ENCODE measurements at places on chromosomes 1 and 21.

DNA sequence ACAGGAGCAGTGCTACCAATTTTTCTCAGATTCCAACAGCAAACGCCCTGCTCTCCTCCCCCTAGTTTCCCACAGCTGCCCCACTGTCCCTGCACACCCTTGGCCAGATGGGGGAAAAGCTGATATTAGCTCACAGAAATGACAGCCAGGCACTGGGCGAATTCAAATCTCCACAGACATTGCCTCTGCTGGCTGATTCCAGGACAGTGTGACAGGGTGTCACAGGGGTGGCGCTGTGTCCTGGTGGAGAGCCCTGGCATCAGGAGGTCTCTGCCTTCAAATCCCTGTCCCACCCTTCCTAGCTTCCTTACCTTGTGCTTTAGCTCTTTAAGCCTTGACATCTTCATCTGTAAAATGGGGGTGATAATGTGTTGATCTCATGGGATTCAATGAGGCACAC lies 10.4 kb downstream of the OLIG1 start:
- DNase-seq = no peak

GRCh38 chr1:67001682-67002425 lies 52.1 kb downstream of the SLC35D1 start:
- no peak for DNase-seq

GRCh38 chr1:192952646-192953045 lies 106.5 kb downstream of the UCHL5 start:
- DNase-seq = no peak

DNA sequence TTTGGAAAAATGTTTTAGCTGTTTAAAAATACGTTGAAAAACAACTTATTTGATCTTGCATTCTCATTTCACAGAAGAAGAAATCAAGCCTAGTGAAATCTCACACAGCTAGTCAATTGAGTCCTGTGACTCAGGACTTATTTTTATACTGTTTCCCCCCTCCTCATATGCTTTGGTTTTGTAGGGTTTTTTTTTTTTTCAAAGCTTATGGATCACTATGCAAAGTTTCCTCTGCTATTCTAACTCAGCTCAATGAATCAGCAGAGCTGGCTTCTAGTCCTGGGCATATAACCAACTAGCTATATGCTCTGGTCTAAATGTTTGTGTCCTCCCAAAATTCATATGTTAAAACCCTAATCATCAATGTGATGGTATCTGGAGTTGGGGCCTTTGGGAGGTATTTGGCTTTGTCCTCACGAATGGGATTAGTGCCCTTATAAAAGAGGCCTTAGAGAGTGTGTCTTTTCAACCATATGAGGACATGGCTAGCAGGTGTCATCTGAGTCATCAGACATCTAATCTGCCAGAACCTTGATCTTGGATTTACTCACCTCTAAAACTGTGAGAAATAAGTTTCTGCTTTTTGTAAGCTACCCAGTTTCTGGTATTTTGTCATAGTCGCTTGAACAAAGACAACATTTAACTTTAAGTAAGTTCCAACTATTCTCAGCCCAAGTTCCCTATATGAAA lies 317.2 kb upstream of the C1orf87 start:
- DNase-seq = peak; percentile 37

- no peak for DNase-seq
These were observed 163.5 kb upstream of the LMO4 start for GRCh38 chr1:87165177-87165576.

DNA sequence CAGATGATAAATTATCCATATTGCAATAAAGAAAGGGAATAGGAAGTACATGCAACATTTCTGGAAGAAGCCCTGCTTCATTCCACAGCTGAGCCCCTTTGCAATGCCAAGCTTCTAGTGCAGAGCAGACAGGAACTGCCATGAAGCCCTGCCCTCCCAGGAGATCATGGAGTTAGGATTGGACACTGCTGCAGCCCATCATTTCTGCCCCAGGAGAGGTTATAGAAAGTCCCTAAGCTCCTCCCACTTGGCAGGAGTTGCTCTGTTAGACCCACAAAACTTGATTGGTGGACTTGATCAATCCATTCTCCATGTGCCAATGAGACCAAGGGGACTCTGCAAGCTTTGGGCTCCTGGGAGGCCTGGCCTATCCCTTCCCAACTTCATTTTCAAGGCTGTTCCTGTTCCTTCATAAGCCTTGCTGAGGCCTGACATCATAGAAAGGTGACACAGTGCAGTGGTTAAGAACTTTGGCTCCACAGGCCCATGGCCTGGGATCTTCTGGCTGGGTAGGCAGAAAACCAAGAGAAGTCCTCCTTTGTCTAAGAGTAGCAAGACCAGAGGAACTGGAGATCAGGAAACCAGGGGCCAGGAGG lies 1.3 kb upstream of the LAPTM5 start:
- no peak for DNase-seq

GRCh38 chr1:150406483-150406882 lies 42.5 kb downstream of the RPRD2 start:
- no peak for DNase-seq

DNA sequence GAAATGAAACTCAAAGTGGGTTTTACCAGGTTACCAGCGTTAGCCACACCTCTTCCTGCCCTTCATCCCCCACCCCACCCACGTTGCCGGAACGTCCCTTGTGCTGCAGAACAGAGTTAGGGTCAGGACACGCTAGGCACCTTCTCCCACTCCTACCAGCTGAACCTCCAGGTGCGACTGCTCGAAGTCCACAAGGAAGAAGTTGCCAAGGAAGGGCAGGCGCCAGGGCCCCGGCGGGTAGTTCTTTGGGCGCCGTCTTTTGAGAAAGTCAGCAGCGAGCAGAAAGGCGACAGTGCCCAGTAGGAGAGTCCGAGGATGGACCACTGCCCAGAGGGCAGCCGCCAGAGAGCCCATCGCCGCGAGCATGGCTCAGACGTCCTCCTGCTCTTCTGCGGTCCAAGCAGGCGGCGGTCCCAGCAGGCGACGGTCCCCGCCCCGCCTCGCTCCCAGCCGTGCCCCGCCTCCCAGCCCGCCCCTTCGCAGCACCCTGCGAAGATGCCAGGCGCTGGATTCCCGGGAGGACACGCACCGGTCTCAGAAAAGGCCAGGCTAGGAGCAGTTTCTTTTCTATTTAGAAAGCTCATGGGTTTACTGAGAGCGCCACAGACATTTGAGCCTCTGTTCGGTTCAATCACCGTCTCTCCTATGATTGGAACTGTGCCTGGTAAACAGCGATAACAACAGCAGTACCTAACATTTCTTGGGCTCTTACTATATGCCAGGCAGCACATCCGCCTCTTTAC lies at the start of gene CYP2J2:
Gene CYP2J2 (minus strand): TSS at position 393 of the 743 bp plus-strand sequence. CDS start 27 bp downstream, at position 366.
- peak; percentile 66 for DNase-seq

- peak; percentile 61 for DNase-seq
These were observed 102.7 kb downstream of the ZNF281 start for GRCh38 chr1:200306944-200307754.

- DNase-seq = no peak
These were observed 6.4 kb downstream of the TRIM11 start for GRCh38 chr1:228400237-228400651.

DNA sequence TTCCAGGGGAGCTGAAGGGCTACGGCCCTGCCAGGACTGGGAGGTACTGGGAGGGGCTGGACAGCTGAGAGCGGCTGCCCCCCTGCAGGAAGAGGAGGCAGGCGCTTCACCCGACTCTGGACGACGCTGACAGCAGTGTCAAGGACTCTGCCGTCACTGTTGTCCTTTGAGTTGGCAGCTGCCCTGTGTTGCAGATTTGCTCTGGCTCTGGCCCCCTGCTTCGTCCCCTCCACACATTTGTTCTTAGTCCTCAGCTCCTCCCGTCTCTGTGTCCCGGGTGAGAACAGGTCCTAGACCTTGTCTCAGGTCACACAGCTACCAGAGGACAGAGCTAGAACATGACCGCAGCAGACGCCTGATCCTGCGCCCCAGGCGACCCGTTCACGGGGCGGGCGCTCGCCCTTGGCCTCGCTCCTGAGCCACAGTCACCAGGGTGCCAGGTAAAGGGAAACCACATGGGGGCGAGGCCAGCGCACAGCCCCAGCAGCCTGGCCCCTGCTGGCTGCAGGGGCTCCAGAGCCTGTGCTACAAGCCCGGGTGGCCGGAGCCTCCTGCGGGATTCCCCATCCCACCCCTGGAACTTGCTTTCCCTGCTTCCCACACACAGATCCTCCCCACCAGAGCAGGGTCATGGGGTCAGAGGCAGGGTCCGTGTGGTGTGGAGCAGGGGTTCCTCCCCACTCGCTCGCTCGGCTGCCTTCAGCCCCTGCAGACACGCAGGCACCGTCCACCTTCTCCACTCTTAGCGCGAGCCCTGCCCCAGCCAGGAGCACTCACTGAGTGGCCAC lies 10.7 kb upstream of the NPHP4 start:
- no peak for DNase-seq

- DNase-seq = peak; percentile 82
These were observed 42.2 kb upstream of the LYST start for GRCh38 chr1:235908742-235909520.

GRCh38 chr1:46717654-46718053 lies 1.3 kb downstream of the EFCAB14 start:
- DNase-seq = no peak

DNA sequence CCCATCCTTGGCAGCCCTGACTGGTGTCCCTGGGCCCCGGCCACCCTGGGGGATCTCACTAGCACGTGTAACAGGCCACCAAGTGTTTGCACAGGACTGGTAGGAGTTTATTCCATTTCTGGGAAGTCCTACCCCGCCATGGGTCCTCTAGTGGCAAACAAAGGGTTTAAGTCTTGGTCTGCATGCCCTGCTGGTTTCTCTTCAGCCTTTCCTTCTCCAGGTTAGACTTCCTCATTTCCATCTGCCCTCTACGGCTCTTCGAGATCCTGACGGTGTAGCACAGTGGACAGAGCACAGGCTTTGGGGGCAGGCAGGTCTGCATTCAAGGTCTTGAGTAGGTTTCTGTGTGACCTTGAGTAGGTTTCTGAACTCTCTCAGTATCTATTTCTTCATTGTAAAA lies 2.8 kb downstream of the AGTRAP start:
- DNase-seq = no peak

DNA sequence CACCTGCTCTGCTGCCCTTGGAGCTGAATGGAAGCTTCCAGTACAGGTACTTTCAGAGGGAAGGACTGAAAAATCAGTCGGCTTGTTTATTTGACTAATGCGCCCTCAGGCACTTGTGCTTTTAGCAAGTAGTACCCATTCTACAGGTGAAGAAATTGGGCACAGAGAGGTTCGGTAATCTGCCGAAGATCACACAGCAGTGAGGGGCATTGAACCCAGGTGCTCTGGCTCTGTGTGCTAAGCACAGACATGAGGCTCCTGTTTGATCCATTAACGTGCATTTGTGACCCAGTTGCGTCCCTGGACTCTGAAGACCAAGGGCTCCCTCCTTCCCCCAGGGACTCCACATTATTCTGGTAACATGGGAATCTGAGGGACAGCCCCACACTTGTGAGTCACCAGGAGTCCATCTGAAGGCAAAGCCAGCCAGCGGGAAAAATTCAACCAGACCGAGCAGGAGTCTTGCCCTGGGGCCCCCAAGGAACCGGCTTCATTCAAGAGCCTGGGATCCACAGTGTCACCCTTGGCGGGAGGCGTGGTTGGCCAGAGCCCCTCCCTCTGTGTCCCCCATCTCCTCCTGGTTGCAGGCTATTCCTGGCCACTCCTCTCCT lies 192.4 kb upstream of the ARHGEF16 start:
- no peak for DNase-seq

DNA sequence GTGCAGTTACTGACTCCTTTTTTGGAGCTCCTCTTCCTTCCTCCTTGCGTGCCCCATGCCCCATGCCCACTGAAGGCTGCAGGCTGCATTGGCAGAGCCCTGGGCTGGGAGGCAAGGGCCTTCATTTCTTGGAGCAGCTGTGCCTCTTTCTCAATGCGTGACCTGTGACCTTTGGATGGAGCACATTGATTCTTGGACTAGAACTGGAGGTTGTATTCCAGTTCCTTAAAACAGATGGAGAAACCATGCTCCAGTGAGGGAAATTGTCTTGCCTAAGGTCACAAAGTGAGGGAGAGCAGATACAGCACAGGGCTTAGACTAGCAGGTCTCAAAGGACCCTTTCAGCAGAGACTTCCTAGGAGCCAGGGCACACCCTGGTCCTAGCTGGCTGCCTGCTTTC lies 9.0 kb downstream of the TMEM269 start:
- no peak for DNase-seq

- no peak for DNase-seq
These were observed 7.0 kb downstream of the TDRD5 start for GRCh38 chr1:179598631-179599030.

- DNase-seq = no peak
These were observed 1226.1 kb downstream of the NCAM2 start for GRCh38 chr21:22224261-22224660.

DNA sequence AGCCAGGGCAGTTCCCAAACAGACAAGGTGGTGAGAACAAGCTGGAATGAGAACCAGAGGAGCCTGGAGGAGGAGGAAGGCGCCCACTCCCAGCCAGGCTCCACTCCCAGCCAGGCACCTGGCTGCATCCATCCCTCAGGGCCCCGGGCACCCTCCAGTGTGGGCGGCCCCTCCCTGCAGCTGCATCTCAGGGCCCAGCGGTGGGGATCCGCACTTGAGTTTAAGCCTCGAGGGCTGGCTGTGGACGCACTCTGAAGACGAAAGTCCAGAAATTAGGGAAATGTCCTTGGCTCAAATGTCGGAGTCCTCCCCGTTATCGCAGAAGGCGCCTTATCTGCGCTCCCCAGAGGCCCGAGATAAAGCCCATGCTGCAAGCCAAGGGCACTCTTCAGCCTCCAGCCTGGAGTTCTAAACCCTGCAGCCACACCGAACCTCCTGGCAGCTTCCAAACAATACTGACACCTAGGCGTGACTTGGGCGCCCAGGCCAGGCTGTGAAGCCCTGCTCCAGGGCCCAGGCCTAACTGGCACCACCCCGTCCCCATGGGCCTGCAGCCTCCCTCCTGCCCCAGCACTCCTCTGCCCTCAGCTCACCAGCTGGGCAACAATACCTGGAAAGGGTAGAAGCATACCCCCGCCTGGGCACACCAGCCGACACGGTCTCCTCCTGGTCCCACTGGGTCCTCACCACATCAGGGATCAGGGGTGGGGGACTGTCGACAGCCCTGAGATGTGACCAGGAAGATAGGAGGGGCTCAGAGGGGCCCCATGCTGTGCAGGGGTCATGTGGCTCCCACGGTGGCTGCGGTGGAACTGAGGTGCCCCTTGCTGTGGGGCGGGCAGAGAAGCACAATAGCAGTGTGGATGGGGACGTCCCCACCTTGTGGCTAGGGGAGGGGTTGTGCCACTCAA lies 184.8 kb upstream of the VAMP3 start:
- DNase-seq = no peak

DNA sequence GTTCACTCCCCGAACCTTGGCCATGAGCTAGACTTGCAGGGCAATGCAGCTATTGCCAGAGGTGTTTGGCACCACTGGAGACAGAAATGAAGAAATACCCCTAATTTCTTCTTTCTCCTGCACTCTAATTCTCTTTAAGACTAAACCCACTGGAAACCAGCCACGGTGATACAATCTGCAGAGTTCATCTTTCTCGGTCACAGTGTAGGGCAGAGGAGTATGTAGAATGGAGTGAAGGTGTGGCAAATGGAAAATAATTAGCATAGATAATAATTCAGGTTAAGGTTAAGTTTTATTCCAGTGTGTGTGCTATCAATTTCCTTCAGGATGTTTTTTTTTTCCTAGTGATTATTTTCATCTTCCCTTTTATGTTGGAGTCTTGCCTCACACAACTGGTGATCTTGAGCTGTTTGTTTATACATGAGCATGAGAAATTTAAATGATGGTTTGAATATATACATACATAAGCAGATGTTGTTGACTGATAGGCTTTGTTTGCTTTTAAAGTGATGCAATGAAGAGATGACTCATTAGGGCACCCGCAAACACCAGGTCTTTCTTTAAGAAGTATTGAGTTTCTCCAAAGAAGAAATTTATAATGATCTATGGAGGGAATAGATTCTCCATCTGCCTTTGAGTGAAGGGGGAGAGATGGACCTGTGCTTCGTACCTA lies 81.9 kb downstream of the SPATA17 start:
- DNase-seq = no peak

- DNase-seq = no peak
These were observed 65.8 kb upstream of the HSPA13 start for GRCh38 chr21:14448784-14449183.
